ENCODE measurements at places on chromosomes 13 and 19.

DNA sequence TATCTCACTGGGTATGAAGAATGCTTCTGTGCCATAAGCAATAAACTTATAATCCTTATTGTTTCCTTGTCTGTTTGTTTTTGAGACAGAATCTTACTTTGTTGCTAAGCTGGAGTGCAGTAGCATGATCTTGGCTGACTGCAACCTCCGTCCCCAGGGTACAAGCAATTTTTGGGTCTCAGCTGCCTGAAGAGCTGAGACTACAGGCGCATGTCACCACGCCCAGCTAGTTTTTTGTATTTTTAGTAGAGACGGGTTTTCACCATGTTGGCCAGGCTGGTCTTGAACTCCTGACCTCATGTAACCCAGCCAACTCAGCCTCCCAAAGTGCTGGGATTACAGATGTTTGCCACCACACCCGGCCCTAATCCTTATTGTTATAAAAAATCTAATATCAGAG is 112.5 kb downstream of the MYO16 start:
- no peak for DNase-seq

- DNase-seq: no peak
These were observed 242.1 kb downstream of the KLF5 start for GRCh38 chr13:73300718-73301425.

- peak; percentile 69 for DNase-seq
These were observed at the start of gene SCN1B for GRCh38 chr19:35030257-35031071. TSS of gene SCN1B (plus strand) at chr19:35030470. CDS start at chr19:35030821, 351 bp downstream.

DNA sequence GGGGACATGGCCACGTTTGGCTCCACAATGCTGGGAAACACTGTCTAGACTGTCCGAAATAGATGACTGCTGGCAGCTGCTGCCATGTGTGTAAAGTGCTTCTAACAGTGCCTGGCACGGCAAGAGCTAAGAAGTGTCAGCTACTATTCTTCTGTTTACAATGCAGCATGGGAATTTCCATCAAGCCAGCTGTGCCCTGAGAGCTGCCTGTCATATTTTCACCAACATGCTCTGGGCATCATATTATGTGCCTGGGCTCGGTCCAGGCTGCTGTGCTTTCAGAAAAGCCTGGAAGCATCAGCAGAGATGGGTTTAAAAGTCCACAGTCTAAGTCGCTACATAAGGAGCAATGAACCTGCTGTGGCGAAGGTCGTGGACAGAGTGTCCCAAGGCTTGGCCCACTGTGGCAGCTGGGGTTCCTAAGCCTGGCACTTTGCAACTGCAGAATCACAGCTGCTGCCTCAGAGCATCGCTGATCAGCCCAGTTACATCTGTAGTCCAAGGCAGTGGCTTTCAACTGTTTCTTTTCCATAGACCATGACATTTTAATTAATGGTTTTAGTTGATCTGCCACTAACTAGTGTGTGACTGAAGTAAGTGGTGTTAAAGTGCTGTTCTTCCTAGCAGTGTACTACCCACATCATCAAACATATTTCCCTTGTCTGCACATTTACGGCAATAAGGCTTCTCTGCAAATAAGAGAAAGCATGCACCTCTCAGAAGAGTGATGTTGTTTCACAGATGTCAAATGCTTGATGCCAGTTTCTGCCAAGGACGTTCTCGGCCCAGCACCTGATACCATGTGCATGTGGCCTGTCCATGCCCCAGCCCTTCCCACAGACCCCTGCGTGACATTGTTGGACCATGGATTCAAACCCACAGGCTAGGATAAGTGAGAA is 95.7 kb upstream of the C1QTNF9B start:
- peak; percentile 65 for DNase-seq

DNA sequence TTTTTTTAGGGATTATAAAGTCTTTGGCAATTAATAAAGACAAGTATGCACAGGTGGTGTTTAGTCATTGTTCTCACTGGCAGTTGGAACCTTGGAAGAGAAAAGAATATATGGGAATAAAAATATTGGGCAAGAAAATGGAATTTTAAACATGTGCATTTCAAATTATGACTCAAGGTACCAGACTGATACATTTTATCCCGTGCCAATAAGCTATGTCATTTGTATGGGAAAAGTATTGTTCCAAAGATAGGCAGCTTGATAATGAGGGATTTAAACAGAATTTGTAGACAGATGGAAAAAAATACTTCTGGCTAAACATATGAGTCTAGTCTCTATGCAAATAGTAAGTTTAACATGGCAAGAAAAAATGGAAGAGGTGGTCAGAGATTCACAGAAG is 169.5 kb upstream of the UFM1 start:
- DNase-seq: no peak

- no peak for DNase-seq
These were observed 141.9 kb downstream of the PCCA start for GRCh38 chr13:100230769-100231149.

DNA sequence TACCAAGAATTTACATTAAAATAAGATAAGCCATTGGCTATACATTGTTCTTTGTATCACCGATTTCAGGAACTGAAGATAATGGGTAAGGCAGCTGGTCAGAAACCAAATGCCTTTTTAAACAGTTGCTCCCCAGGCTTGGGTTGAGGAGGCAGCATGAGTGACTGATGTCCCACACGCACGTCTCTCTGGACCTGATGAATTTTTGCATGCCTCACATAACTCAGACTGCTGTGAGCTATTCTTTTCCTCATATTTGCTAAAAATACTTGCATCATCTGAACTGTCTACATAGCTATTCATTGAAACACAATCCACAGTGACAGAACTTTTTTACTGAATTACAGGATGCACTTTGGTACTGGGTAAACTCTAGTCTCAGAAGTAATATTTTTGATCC is 123.6 kb upstream of the MAB21L1 start:
- DNase-seq: no peak

- DNase-seq: no peak
These were observed 28.1 kb downstream of the ZNF20 start for GRCh38 chr19:12111943-12112637.

- no peak for DNase-seq
These were observed 147.5 kb downstream of the VWA8 start for GRCh38 chr13:41813426-41813825.

Data from C1 segment of cervical spinal cord (tissue), 14 donors.